ENCODE measurements at places on chromosomes 12 and 14. TPM values are rescaled to one million over a fixed set of nuclear protein-coding genes. Genes with fewer than 3 reads are reported as not detected.

The REP15 gene
- not detected for total RNA-seq

The TEAD4 gene
- total RNA-seq, result not detected

The HCAR3 gene
- total RNA-seq, result not detected

The OTUB2 gene
- total RNA-seq, result 0.48 TPM

The PIWIL1 gene
- total RNA-seq, result not detected

The OR4E2 gene
- total RNA-seq, result not detected

The GPR132 gene
- 1.9 TPM for total RNA-seq

The COX8C gene
- not detected for total RNA-seq

All from OCI-LY7 (cell line).